ENCODE measurements at places on chromosomes 5 and 9.

DNA sequence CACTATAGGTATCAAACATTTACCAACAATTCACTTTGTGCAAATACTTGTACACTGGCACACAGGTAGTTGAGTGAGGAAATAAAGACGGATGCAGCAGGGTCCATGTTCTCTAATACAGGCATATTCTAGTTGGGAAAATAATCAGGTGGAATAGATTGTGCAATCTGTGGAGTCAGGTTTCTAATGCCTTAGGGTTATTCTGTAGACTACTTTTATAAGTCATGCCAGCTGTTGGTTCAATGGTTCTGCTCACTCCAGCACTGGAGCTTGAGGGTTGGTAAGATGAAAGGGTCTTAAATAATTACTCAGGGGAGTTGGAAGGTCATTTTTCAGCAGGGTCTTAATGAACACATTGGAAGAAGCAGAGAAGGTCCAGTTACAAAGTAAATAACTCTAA lies 690.3 kb upstream of the DMAC1 start:
- DNase-seq = no peak

DNA sequence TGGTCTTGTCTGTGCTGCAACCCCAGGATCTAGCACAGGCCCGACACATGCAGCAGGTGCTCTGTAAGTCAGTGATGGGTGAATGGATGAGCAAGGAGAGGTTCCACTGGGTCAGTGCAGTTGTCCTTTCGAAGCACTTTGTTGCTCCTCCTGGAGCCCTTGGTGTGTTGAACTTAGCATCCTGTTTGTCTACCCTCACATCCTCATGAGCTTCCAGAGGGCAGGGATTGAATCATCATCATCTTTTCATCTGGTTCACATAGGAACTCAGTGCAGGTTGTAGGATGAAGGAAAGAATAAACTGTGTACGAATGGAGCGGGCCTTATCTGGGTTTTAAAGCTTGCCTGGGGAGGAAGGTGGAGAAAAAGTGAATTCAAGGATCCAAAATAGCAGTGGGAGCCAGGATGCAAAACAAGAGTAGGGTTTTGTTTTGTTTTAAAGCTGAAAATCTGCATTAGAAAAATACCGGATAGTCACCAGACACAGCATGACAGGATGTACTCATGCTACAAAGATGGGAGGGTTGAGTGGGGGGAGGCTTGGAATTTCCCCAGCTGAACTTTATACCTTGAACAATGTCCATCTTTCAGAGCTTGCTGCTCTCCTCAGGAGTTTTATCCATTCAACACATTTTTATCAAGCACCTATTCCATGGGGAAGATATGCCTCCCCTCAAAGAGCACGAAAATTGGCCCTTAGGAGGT lies 55.8 kb downstream of the PTTG1 start:
- DNase-seq = no peak

- DNase-seq = no peak
Observed at GRCh38 chr9:134418354-134418753, 92.1 kb downstream of the RXRA start.

DNA sequence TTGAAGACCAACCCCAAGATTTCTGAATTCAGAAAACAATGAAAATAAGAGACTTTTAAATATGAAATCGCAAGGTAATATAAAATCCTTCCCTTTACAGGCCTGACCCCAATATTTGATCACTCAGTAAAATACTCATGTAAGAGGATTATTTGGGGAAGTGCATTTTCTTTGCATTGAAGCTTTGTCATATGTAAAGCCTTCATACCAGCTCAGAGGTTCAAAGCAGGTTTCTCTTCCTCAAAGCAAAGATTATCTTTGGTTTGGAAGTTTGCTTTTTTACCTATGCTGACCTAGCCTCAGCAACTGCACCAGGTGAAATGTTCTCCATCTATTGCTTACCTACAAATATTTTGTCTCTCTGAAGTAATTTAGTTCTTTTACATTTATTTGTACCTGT lies 106.5 kb upstream of the PARP8 start:
- DNase-seq = no peak

DNA sequence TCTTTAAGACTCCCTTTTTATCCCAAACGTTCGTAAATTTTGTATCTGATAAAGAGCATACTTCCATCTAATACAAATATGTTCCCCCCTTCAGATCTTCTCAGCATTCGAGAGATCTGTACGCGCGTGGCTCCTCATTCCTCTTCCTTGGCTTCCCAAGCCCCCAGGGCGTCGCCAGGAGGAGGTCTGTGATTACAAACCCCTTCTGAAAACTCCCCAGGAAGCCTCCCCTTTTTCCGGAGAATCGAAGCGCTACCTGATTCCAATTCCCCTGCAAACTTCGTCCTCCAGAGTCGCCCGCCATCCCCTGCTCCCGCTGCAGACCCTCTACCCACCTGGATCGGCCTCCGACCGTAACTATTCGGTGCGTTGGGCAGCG lies 19.9 kb downstream of the CDKN2A start:
- DNase-seq = no peak

- no peak for DNase-seq
Observed at GRCh38 chr5:133730866-133731265, 118.5 kb upstream of the FSTL4 start.

- no peak for DNase-seq
Observed at GRCh38 chr5:136108766-136109165, 23.9 kb upstream of the SMAD5 start.

Measured in activated CD4-positive, CD25-positive, alpha-beta regulatory T cell treated with anti-CD3 and anti-CD28 coated beads, Interleukin-2, amount 50 U/mL, for 72 hours (primary cell).